Effector memory CD8-positive, alpha-beta T cell (primary cell): ENCODE measurements at places on chromosomes 16 and 17.

DNA sequence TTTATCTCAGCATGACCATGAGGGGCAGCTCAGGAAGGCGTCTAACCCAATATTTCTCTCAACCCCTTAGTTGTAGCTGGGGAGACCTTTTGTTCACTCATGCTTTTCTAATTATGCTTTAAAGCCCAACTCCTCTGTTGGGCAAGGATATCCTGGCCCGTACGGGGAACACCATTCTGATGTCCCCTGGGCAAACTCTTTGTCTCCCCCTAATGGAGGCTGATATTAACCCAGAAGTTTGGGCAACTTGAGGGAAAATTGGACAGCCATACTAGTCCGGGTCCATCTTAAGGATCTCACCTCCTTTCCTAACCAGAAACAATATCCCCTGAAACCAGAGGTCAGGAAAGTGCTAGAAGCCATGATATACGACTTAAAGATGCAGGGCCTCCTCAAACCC is 143.7 kb upstream of the COX10 start:
- no peaks in the 10 kb centered on the region for H3K4me1 ChIP-seq
- DNase-seq: no peak
- H3K36me3 ChIP-seq: no peaks in the 10 kb centered on the region
- H3K27me3 ChIP-seq: peaks cover 14% of the 10 kb centered on the region
- no peak overlapping the region for H3K27ac ChIP-seq
- no peak overlapping the region for H3K4me3 ChIP-seq

DNA sequence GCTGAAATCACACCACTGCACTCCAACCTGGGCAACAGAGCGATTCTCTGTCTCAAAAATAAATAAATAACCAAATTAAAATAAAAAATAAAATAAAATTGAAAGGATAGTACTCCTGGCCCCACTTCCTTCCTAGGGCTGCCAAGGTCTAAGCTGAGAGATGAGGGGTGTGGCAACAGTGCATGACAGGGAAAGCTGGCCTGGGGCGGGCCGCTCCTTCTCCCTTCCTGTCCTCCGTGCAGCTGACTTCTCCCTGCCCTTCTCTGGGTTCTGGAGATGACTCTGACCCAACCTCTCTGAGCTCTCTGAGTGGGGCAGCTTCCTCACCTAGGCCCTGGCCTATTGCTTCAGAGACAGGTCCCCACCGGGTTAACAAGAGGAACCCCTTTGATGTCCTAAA is 8.7 kb upstream of the SLC25A39 start:
- H3K4me3 ChIP-seq: no peak overlapping the region
- no peak for DNase-seq
- H3K27ac ChIP-seq: no peak overlapping the region
- H3K4me1 ChIP-seq: peaks cover 4% of the 10 kb centered on the region

- H3K4me3 ChIP-seq: peak overlapping the region; percentile 98
- peaks cover 40% of the 10 kb centered on the region for H3K36me3 ChIP-seq
- H3K4me1 ChIP-seq: peaks cover 28% of the 10 kb centered on the region
- H3K27ac ChIP-seq: peak overlapping the region; percentile 93
- H3K27me3 ChIP-seq: no peaks in the 10 kb centered on the region
- peak; percentile 5 for DNase-seq
Measured at GRCh38 chr16:79601092-79601930, 774 bp upstream of the MAF start.

DNA sequence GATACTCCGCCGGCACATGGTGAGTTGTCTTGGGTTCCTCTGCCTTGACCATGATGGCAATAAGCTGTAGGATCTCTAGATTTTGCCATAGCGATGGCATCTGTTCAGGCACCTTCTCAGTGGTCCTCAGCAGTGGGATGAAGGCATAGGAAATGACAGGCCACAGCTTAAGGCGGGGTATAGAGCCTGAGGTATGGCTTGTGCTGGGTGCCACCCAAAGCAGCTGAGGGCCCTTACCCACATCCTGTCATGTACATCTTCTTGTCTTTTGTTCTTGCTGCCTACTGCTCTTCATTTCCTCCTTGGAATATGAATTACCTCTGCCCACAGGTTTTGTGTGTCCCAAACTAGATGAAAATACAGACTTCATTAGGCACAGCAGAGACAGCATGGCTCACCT is 29.5 kb downstream of the KAT7 start:
- peak overlapping the region; percentile 54 for H3K4me3 ChIP-seq
- DNase-seq: peak; percentile 52
- no peaks in the 10 kb centered on the region for H3K27me3 ChIP-seq
- H3K27ac ChIP-seq: peak overlapping the region; percentile 75
- H3K36me3 ChIP-seq: peaks cover 86% of the 10 kb centered on the region
- H3K4me1 ChIP-seq: peaks cover 31% of the 10 kb centered on the region

- H3K4me3 ChIP-seq: no peak overlapping the region
- H3K4me1 ChIP-seq: no peaks in the 10 kb centered on the region
- no peaks in the 10 kb centered on the region for H3K27me3 ChIP-seq
- H3K36me3 ChIP-seq: peaks cover 47% of the 10 kb centered on the region
- no peak for DNase-seq
- H3K27ac ChIP-seq: no peak overlapping the region
Measured at GRCh38 chr17:31900877-31901276, 631 bp downstream of the UTP6 start.

DNA sequence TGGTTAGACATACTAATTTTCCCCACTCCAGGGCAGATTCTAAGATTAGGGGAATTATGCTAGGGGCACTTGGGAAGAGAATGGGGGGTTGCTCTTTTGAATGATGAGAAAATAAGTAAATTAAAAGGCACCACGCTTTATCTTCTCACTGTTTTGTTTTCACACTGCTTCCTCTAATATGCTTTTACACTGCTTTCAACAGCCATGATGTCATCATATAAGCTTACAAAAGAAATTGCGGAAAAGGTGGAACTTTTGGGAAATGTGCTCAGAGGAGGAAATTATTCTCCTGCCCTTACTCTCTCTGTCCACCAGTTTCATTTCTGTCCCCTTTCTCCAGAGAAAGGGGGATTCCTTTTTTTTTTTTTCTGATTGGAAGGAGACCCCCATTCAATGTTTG is 308.2 kb downstream of the TOX3 start:
- no peaks in the 10 kb centered on the region for H3K36me3 ChIP-seq
- no peak overlapping the region for H3K4me3 ChIP-seq
- no peak for DNase-seq
- no peaks in the 10 kb centered on the region for H3K27me3 ChIP-seq
- H3K27ac ChIP-seq: no peak overlapping the region

DNA sequence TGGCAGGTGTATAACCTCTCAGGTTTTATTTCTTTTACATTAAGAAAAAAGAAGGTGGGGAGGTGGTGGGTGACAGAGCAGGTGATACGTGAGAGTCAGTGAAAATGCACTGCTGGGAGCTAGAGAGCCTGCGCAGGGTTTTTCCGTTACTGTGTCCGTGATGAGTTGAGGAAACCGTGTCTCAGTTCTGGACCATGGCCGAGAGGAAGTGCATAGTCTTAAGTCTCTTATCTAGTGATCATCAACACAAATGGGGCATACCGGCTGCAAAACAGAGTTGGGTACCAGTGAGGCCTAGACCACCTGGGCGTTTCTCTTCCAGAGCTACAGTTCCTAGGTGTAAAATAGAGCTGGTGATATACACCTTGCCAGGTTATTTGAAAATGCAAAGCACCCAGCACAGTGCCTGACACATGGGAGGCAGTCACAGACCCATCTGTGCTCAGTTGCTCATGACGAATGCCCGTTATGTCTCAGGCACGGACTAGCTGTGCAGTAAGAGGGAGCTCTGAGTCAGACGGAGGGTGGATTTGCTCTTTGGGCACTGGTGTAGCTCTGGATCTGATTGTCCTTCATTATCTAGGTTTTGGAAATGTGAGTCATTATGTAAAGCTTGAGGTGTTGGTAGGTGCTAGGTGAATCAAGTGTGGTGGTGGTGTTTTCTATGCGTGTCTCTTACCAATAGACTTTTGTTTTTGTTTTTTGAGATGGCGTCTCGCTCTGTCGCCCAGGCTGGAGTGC is 60.9 kb downstream of the RPTOR start:
- peak overlapping the region; percentile 19 for H3K4me3 ChIP-seq
- DNase-seq: no peak
- H3K27ac ChIP-seq: peak overlapping the region; percentile 60
- H3K27me3 ChIP-seq: no peaks in the 10 kb centered on the region
- peaks cover 3% of the 10 kb centered on the region for H3K36me3 ChIP-seq

DNA sequence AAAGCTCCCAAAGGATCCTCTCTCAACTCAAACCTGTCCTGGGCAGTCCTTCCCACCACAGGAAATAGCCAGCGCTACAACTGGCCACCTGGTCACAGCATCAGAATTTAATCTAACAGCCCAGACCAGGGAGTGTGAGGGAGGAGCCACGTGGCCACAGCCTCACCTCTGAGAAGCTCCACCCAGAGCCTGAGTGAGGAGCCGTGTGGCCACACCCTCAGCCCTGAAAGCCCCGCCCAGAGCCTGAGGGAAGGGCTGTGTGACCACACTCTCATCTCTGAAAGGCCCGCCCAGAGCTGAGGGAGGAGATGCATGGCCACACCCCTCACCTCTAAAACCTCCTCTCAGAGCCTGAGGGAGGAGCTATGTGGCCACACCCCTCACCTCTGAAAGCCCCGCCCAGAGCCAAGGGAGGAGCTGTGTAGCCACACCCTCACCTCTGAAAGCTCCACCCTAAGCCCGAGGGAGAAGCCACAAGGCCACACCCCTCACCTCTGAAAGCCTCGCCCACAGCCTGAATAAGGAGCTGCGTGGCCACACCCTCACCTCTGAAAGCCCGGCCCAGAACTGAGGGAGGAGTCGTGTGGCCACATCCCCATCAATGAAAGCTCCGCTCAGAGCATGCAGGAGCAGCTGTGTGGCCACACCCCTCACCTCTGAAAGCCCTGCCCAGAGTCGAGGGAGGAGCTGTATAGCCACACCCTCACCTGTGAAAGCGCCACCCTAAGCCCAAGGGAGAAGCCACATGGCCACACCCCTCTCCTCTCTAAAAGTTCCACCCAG is 28.6 kb downstream of the SLC38A8 start:
- no peaks in the 10 kb centered on the region for H3K27me3 ChIP-seq
- no peak overlapping the region for H3K27ac ChIP-seq

- H3K36me3 ChIP-seq: peaks cover 6% of the 10 kb centered on the region
- H3K27me3 ChIP-seq: no peaks in the 10 kb centered on the region
- H3K4me1 ChIP-seq: peaks cover 25% of the 10 kb centered on the region
Measured at GRCh38 chr17:82205720-82206508, 6.7 kb downstream of the CCDC57 start.

DNA sequence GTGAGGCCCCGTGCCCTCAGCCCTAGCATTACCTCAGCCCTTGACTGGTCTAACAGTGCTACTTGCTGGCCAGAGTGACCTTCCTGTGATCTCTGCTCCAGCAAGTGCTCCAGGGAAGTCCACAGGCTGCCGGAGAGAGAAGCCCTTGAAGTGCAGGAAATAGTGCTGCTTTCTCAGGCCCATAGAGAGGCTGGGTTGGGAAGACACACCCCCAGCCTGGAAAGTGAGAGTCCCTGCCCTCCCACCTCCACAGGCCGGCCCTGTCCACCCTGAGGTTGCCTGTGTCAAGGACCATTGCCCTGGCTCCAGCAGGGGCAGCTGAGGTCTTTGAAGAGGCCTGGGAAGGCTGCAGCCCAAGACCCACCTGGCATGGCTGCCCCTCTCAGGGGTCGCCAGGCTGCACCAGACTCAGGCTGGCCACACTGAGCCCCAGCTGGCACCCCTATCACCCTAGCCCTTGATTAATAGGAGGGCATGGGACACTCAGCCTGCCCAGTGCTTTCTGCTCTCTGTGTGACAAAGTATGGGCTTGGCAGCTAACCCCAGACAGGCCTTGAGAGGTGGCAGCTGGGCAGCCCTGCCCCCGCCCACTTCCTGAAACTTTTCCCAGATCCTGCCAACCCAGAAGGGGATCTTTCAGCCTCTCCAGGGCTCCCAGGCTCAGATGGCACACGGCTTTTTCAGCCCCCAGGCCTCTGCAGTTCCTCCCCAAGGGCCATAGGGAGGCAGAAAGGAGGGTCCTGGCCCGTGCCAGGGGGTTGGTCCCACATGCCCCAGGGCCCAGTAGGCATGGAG is 21.7 kb downstream of the ATP6V0D1 start:
- H3K4me1 ChIP-seq: peaks cover 30% of the 10 kb centered on the region
- H3K27ac ChIP-seq: peak overlapping the region; percentile 92
- DNase-seq: no peak
- H3K36me3 ChIP-seq: peaks cover 36% of the 10 kb centered on the region

DNA sequence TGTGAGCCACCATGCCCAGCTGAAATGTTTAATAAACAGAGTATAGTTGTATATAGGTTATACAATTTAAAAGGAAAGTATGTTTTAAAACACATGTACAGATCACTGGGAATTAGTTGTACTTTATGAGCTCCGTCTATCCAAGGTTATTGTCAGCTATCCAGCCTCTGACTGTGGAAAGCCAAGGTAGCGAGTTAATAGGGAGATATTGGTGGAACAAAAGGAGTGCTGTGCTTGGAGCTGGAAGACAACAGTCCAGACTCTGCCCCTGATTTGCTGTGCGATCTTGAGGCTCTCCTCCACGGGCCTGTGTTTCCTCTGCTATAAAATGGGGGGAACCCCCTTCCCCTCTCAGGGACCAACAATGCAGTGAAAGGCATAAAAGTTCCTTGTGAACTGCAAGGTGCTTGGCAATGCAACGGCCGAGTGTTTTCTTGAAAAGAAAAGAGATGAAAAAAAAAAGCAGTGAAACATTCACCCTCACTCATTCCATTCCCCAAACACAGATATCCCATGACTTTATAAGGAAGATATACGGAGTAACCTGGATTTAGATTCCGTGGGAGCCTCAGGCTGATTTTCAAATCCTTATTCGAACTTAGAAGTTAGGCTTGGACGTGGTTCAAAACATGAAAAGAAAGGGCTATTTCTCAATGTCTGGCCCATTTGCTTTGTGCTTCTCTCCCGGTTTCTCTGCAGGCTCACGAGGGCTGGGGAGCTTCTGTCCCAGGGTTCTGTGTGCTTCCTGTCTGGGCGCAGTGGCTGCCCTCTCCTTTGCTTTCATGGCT is 34.1 kb downstream of the CUEDC1 start:
- H3K27me3 ChIP-seq: peaks cover 34% of the 10 kb centered on the region
- H3K4me3 ChIP-seq: no peak overlapping the region
- H3K4me1 ChIP-seq: peaks cover 7% of the 10 kb centered on the region
- H3K36me3 ChIP-seq: no peaks in the 10 kb centered on the region
- no peak overlapping the region for H3K27ac ChIP-seq

- H3K36me3 ChIP-seq: peaks cover 2% of the 10 kb centered on the region
- peaks cover 3% of the 10 kb centered on the region for H3K4me1 ChIP-seq
- no peak overlapping the region for H3K27ac ChIP-seq
- no peak for DNase-seq
Measured at GRCh38 chr16:85712801-85713200, 24.0 kb upstream of the GINS2 start.

- H3K27me3 ChIP-seq: no peaks in the 10 kb centered on the region
- peaks cover 47% of the 10 kb centered on the region for H3K4me1 ChIP-seq
- peak overlapping the region; percentile 86 for H3K27ac ChIP-seq
- H3K36me3 ChIP-seq: peaks cover 67% of the 10 kb centered on the region
- peak overlapping the region; percentile 75 for H3K4me3 ChIP-seq
- peak; percentile 28 for DNase-seq
Measured at GRCh38 chr16:88477631-88478519, 24.8 kb downstream of the ZFPM1 start.

- peaks cover 5% of the 10 kb centered on the region for H3K36me3 ChIP-seq
- H3K27me3 ChIP-seq: peaks cover 22% of the 10 kb centered on the region
- no peak overlapping the region for H3K27ac ChIP-seq
- no peaks in the 10 kb centered on the region for H3K4me1 ChIP-seq
- no peak overlapping the region for H3K4me3 ChIP-seq
Measured at GRCh38 chr16:85926370-85926769, 27.4 kb downstream of the IRF8 start.

- peaks cover 18% of the 10 kb centered on the region for H3K36me3 ChIP-seq
- H3K27ac ChIP-seq: peak overlapping the region; percentile 96
- H3K27me3 ChIP-seq: no peaks in the 10 kb centered on the region
- peaks cover 53% of the 10 kb centered on the region for H3K4me1 ChIP-seq
- no peak for DNase-seq
- H3K4me3 ChIP-seq: peak overlapping the region; percentile 92
Measured at GRCh38 chr16:3058139-3059030, 7.1 kb upstream of the IL32 start.
